Fibroblast of pulmonary artery (primary cell): ENCODE measurements at places on chromosomes 5 and 9.
A peak's percentile ranks its signal among the peaks of the same experiment; 100 is the strongest.

DNA sequence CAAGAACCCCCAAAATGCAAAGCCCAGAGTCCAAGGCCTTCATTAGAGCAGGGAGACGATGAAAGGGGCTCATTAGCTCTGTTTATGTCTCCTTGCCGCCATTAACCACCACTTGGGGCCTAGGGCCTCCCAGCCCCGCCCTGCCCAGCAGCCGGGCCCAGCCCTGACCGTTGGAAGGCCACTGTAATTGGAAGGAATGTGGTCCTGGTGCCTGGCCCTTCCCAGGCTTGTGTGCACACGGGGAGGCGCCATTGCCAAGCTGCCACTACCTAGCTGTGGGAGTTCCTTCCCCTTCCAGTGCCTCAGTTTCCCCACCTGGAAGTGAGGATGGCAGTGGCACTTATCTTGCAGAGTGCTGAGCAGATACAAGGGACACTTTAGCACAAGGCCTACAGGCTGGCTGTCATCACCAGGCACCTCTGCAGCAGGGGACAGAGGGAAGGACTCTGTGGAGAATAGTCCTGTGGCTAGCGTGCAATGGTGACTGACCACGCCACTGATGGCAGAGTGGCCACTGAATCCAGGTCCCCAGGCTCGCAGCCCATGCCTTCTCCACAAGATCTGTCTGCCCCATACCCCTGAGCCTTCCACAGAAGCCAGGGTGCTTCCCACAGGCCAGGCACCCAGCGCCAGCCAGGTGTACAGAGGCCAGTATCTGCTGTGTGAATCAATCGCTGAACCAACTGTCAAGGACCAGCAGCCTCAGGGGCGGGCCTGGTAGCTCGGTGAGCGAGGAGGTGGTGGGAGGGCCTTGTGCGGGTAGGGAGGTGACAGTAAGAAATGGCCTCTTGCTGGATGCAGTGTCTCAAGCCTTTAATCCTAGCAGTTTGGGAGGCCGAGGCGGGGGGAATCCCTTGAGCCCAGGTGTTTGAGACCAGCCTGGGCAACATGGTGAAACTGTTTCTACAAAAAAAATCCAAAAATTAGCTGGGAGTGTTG lies 20.8 kb downstream of the GBGT1 start:
- no peak for DNase-seq

GRCh38 chr5:95891499-95891898 lies 69.0 kb upstream of the GLRX start:
- no peak for DNase-seq

DNA sequence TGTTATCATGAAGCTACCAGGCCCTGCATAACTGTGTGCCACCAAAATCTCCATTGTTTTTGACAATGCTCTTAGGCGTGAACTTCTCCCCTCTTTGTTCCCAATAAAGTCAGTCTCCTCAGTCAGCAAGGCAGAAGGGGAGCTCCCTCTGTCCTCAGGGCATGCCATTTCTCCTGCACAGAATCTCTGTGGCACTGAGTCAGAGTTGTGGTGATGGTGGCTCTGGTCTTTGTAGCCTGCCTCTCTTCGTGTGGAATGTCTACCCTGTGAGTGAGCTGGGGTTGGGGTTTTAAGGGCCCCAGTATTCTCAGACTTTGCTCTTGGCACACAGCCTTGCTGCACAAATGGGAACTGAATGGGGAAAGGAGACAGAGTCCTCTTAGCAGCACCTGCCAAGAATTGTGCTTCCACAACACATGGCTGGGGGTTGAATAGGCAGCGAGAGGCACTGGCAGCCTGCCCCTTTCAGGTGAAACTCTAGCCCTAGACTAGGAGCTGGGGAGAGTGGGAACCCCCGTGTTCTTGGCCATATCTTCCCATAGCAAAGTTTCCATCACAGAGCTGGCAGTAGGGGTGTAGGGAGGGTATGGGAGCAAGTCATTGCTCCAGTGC lies 146.6 kb downstream of the SH3GL2 start:
- no peak for DNase-seq

GRCh38 chr5:126594748-126595485 lies at the start of gene ALDH7A1:
ALDH7A1 (minus strand) TSS chr5:126595219; CDS start chr5:126595198, 21 bp downstream.
- peak; percentile 95 for DNase-seq

- no peak for DNase-seq
Measured at GRCh38 chr5:130777794-130778193, 387.3 kb downstream of the HINT1 start.

GRCh38 chr5:112579599-112580170 lies 158.0 kb upstream of the APC start:
- no peak for DNase-seq

GRCh38 chr9:135896205-135896604 lies 11.1 kb downstream of the CAMSAP1 start:
- no peak for DNase-seq

DNA sequence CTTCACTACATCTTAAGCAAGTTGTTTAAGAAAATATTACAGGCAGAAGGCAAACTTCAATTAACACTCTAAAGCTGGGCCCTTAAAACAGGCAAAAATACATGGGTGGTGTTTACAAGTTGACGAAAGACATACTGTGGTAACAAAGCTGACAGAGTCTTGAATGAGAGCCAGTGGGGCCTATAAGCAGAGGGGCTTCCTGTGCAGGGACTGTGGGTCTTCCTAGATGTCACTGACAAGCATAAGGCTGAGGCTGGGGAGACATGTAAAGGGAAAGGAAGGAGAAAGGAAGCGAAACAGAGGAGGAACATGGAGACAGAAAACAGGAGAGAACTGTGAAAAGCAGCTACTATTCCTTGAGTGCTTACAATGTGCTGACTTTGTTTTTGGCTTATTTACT lies 308.0 kb upstream of the RPS23 start:
- DNase-seq = peak; percentile 26

DNA sequence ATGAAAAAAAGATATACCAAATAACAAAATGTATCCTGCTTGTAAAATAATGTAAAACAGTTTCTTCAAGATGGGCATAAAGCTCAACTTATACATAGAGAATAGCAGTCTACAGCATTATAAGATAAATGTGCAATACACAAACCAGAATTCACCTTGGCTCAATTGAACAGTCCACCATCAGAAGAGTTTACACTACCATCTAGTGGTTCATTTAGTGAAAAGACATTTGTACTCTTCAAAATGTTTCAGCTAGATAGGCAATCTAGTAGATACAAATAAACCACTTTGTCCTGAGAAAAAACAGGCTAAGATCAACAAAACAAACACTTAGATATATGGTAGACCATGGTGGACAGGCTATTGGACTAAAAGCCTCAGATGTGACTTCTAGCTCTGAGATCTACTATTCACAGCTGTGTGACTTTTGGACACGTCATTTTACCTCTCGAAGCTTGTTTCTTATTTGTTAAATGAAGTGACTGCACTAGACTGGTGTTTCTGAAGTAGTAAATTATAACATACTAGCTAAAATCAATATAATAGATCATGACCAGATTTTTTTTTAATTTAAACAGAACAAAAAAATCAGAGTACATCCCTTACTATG lies 22.1 kb upstream of the TPD52L3 start:
- DNase-seq = peak; percentile 81

DNA sequence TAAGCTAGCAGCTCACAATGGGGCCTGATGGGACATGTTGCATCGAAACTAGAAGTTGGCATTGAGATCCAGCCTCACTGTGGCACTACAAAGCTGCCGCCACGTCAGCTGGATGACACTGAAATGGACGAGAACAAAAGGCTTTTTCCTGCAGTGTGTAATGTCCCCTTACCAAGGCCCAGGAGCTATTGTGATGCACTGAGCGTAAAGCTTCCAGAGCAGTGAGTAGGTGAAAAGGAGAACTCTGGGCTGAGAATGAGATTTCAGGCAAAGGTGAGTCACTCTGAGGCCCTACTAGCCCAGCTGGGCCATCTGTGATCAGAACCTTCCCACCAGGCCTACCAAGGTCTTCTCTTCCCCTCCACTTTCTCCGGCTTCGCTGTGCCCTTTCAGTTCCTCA lies 528.1 kb upstream of the KLF4 start:
- DNase-seq = no peak

DNA sequence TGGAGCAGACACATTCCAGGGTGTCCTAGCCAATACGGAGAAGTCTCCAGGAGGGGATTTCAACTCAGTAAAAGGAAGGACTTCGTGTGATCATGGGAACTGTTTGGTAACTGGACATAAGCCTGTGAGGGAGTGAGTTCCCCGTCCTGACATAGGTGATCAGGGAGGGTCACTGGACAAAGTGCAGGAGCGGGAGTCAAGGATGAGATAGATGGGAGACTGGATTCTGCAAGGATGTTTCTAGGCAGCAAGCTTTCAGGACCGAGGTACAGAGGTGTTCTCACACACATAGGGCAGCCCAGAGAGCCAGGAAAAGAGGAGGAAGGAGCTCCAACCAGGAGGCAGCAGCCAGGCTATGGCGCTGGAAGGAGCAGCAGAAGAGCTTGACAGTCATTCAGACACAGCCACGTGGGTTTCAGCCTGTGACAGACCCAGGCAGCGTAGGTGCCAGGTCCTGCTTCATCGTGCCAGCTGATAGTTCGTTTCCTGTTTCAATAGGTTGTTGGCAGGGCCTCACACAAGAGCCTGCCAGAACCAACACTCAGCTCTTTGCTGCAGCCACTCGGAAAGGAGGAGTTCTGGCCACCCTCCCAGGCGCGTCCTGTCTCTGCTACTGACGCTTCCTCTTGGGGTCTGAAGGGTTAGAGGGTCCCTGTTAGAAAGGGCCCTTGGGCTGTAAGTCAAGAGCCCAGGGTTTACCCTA lies 84.1 kb downstream of the AMBP start:
- peak; percentile 90 for DNase-seq

- DNase-seq = peak; percentile 48
Measured at GRCh38 chr5:108867656-108868055, 120.0 kb downstream of the FER start.

DNA sequence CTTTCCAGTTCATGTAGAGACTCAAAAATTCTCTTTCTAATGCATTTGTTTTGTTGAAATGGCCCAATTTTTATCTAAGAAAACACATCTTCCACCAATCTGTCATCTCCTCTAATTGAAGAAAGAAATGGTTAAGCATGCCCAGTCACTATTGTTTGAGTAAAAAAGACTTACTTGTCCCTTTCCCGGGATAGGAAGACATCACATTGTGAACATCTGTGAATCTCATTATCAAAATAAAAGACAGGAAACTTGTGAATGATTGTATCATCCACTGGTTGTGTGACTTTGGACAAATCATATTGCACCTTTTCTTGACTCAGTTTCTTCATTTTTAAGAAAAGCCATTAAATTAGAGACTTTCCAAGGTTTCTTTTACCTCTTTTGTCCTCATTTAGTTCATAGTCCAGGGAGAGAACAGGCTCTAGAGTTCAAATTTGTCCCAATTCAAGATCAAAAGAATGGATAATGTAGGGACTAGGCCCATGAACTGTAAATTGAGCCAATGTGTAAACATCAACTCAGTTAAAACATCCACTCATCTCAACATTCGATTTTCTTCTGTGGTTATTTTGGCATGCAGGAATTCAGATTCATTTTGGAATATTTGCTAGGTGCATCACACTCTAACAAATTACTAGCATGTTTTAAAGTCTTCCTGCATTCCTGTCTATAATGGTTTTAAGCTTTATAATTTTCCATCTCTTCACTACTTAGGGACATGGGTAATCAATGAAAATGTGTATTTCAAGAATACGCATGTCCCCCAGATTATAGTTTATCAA lies 838.0 kb upstream of the WWC1 start:
- no peak for DNase-seq

- DNase-seq = no peak
Measured at GRCh38 chr9:11092974-11093373, 480.2 kb upstream of the PTPRD start.

- no peak for DNase-seq
Measured at GRCh38 chr5:180463916-180464602, 30.1 kb upstream of the CNOT6 start.

GRCh38 chr5:22242532-22242931 lies 610.6 kb downstream of the CDH12 start:
- peak; percentile 0 for DNase-seq

DNA sequence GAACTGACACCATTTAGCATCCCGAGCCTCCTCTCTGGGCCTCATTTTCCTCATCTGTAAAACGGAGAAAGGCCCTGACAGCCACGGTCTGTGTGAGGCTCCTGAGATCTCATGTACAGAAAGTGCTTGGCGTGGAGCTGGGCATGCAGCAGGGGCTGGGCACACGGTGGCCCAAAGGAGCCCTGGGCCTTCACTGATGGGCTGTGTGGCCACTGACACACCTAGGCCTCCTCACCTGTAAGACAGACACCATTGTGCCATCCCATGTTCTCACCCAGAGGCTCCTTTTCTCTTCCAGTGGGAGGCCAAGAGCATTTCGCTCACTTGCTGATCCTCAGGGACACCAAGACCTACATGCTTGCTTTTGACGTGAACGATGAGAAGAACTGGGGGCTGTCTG lies 1.6 kb downstream of the ORM1 start:
- DNase-seq = no peak

DNA sequence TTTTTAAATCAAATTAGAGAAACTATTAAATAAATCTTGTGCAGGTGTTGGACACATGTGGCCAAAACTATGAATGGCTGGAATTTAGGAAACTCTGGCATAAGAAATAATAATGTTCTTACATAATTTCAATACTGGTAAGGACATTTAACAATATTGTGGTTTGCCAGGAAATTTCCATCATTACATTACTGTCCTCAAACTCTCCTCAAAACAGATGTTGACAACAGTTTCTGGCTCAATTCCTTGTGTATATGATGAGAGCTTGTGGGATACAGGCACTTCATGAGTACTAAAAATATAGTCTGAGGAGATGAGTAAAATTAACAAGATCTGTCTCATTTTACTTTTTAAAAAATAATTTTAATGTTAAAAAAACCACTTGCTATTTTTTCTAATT lies 27.9 kb downstream of the MCTP1 start:
- no peak for DNase-seq

- no peak for DNase-seq
Measured at GRCh38 chr5:142634216-142635011, 51.5 kb downstream of the FGF1 start.

DNA sequence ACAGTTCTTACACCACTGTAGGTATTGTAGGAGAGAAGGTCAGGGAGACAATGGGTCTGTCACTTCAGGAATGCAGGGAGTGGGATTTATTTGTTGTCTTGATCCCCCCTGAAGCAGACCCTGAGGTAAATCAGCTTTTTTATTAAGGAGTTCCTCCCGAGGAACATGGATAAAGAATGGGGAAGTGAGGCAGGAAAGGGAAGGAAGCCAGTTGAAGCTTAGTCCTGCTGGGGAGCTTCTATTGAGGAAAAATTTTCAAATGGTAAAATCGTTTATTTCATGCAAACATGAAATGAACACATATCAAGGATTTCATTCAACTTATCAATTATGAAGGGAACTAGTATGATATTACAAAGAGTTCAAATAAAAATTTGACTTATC lies 318.6 kb upstream of the PIK3R1 start:
- no peak for DNase-seq

GRCh38 chr9:12760758-12761157 lies 14.1 kb upstream of the LURAP1L start:
- no peak for DNase-seq

DNA sequence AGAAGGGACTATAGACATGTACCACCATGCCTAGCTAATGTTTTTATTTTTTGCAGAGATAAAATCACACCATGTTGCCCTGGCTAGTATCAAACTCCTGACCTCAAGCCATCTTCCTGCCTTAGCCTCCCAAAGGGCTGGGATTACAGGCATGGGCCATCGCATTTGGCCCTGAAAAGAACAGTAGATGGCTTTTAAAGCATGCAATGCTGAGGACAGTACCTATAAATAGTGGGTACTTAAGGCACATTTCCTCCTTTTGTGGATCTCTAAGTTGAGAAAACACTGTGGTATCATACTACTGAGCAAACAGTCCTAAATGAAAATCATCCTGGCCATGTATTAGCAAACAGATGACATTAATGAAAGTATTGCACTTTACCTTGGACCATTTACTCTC lies 119.4 kb downstream of the TTC39B start:
- no peak for DNase-seq

- no peak for DNase-seq
Measured at GRCh38 chr5:7014611-7015010, 301.4 kb downstream of the TENT4A start.
